ENCODE measurements at places on chromosomes 13 and 19.

GRCh38 chr13:20193162-20193906, 596 bp upstream of the GJB2 start:
- no peak for DNase-seq

GRCh38 chr19:56132316-56132822, 8.7 kb upstream of the ZNF444 start:
- no peak for DNase-seq

GRCh38 chr19:29446361-29446760, 79.4 kb upstream of the VSTM2B start:
- DNase-seq: no peak

DNA sequence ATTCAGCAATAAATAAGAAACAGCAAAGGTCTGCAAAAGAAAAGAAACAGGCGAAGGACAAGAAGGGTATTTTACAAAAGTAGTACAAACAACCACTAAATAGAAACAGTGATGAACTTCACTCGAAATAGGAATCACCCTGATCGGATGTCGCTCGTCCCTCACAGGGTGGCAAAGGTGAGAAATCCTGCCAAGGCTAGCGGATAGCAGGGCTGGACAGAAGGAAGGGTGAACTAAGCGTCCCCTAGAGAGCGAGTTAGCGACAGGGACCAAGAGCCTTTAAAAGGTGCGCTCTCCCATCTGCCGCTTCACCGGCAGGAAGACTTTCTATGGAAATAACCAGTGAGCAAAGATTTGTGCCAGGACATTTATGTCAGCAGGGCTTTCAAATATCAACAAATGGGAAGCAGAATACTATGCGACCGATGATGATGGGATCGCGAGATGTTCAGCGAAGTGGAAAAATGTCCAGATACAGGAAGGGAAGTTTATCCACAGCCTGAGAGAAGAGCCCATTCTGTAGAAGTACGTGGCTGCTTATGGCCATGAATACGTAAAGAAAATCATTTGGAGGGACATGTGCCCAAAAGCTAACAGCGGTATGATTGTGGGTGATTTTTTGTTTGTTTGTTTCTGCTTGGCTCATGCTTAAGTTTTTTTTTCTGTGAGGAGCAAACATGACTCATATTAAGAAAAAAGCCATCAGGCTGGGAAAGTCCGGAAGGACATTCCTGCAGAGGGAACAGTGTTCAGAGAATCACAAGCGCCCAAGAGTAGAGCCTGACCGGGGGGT, 18.9 kb downstream of the ELAVL1 start:
- DNase-seq: no peak

- no peak for DNase-seq
Measured at GRCh38 chr13:110416131-110417025, 109.3 kb downstream of the COL4A2 start.

DNA sequence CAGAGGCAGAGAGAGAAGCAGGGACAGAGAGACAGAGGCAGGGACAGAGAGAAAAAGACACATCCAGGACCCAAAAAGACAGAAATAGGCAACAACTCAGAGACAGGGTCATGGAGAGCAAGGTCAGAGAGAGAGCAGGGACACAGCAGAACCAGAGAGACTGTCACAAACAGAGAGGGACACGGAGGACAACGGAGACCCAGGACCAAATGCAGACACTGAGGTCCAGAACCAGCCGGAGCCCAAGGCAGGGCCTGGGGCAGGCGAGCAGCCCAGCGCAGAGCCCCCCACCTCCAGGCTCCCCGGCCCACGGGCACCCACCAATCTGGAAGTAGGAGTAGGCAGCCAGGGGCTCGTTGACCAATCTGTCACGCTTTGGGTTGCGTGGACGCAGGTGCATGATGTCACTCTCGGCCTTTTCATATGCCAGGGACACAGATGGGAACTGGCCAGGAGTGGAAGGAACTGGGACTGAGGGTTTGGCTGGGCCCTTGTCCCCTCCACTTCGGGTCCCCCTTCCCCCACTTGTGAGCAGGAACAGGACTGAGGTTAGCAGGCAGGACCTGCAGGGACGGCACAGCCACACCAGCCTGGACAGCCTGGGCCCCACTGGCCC, 8.1 kb downstream of the TMEM147 start:
- no peak for DNase-seq

DNA sequence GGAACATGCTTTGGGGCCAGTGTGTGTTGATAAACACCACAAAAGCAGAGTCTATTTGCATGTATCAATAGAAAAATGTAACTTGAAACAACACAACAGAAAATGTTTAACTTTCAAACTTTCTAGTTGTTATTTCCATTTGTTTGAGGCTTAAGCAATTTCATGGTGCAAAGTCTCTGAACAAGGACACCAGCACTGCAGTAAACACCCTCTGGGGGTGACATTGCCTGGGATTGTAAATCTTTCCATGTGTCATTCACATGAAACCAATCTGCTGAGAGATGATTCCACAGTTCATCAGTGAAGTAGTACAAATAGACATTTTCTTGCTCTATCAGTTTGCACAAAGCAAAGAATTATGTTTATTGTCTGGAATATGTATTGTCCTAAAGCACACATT, 124.5 kb downstream of the ITGBL1 start:
- DNase-seq: no peak

Data from germinal center (tissue), 1 donor.